ENCODE measurements at places on chromosomes 12 and 14.

- DNase-seq: no peak
Measured at GRCh38 chr14:59272633-59273032, 84.2 kb downstream of the DAAM1 start.

DNA sequence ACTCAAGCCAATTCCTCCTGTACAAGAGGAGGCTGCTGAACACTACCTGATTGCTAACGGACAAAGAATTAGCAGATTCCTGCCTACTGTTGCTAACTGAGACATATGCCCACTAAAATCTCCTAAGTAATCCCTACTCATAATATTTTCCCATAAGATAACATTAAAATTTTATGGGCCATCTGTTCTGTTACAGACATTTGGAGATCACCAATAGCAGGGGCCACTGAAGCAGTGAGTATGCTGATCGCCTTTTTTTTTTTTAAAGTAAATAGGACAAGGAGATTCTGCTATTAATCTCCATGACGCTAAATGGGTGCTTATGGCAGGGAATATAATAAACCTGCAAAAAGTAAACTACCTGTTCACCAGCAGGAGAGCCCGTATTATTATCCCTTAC lies 292.9 kb downstream of the MED13L start:
- DNase-seq: no peak

DNA sequence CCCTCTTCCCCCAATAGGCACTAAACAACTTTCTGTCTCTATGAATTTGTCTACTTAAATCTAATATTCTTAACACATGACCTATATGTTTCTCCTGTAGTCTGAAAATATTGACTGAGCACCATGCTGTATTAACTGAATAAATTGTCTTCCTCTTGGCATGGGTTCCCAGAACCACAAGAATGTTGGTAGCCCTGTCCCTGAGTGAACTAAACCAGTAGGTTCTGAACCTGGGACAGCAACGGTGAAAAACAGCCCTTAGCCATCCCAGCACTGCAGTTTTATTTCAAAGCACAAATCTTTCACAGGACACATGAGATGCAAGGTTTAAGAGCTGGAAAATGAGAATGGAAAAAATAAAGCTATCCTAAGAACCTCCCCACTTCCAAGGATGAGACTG lies 20.4 kb upstream of the HSP90B1 start:
- DNase-seq: no peak

DNA sequence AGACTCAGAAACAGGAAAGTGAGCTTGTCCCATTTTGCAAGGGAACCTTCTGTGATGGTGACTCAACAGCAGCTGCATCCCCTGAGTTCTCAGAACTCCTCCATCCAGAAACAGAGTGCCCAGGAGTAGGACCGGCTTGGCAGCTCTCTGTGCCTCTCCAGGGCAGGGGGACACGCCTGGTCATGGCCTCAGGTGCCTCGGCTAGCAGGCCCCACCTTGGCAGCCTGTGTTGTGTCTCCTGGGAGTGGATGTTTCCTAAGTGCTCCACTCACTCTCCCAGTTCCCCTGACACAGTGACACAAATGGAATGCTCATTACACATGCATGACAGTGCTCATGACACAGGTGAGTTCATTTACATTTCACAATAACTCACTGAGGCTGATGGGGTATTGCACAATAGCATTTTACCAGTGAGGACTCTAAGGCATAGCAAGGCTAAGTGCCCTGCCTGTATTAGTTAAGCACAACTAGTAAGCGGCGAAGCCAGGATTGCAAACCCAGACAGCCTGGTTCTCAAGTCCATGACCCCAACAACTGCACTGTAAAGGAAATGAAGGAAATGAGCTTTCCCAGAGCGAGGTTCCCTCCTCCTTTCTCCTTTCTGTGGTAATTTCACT lies 47.4 kb downstream of the CALM1 start:
- no peak for DNase-seq

DNA sequence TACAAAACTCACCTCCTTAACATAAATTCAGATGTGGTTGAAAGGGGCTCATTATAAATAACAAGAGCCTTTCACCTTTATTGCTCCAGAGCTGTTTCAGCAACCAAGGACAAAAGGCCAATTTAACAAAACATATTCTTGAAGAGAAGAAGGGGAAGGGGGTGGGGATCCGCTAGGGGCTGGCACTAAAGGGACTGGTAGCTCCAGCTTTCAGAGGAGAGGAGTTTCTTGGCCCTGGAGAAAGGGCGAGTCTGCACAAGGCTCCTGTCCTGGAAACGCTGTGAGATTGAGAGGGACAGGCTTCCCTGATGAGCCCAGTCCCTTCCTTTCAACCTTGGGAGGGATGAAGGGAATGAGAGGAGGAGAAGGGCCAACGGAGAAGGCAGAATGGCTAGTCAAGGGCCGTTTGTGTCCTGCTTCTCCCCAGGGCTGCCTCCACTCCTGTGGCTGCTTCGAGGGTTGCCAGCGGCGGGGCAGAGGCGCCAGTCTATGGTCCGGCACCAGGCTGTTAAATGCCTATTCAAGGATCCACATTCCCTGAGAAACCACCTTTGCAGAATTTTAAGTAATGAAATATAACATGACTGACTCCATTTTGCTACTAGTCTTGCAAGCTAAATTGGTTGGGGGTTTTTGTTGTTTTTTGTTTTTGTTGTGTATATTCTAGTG lies 9.7 kb upstream of the PIGH start:
- DNase-seq: no peak

- DNase-seq: no peak
Measured at GRCh38 chr12:56591961-56592360, 38.2 kb downstream of the BAZ2A start.

- DNase-seq: no peak
Measured at GRCh38 chr12:1147821-1148220, 156.8 kb downstream of the ERC1 start.

DNA sequence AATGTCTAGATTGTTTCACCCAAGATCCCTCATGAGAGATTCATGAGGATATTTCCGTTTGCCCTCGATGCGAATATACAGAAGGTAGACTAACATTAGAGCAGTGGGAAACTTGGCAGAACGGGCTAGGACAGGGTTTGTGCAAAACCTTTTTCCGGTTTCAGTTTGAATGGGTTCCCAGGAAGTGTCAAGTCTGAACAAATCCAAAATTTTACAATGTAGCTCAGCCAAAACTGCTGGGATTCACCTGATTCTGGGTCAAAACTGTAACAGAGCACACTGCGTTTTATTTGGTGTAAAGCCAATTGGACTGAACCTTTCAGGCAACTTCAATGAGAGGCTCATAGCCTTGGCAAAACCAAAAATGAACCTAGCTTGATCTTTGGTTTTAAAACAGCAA lies 337.8 kb upstream of the DIO2 start:
- no peak for DNase-seq

- DNase-seq: no peak
Measured at GRCh38 chr12:124008595-124008994, 35.6 kb downstream of the ZNF664 start.

DNA sequence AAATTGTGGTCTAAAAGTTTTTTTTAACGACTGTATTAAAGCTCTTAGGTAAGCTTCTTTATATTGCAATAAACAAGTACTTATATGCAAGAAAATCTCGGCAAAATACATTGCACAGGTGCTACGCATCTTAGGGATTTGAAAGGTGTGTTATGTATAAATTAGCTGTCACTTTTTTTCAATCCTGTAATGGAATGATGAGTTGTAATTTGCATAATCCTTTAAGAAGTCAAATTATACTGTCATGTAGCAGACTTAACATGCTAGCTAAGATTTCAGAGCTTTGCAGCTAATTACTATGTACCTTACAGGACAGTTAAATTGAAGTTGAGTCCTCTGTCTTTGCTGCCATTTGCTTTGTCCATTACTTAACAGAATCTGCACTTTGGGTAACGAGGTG lies 117.5 kb downstream of the NPAS3 start:
- DNase-seq: no peak

GRCh38 chr12:94266796-94267536 lies 118.6 kb downstream of the PLXNC1 start:
- no peak for DNase-seq

DNA sequence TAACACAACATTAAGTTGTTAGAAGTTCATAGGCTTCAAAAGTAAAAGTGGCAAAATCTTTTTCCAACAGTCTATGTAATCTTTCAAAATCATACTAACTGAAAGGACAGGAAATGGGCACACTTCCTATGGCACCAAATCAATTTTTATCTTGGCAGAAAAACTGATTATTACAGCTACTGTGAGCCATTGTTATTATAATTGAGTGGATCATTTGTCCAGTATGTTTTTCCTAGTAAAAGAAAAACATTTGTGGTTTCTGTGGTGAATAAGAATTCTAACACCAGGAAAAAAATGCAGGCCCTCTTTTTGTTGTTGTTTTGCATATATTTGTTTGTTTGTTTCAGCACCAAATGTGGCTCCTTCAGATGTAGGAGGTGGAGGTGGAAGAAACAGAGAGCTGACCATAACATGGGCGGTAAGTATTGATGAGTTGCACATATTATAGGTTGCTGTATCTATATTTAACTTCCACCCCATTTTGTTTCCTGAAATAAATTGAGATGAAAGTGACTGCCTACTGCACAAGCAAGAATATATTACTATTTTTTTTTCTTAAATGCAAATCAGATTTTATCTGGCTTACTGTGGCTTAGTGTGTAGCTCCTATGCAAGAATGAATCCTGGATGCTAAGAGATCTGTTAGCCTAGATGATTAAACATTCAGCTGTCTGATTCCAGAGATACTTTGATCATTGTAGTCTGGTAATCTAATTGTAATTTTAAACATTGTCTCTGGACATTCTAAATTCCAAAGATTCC lies 174.1 kb upstream of the PDZRN4 start:
- DNase-seq: no peak

- DNase-seq: no peak
Measured at GRCh38 chr12:119687406-119687805, 19.5 kb downstream of the PRKAB1 start.

- DNase-seq: no peak
Measured at GRCh38 chr14:32594766-32595165, 265.7 kb downstream of the AKAP6 start.

GRCh38 chr14:64604001-64604400 lies 54.2 kb downstream of the PPP1R36 start:
- DNase-seq: no peak

DNA sequence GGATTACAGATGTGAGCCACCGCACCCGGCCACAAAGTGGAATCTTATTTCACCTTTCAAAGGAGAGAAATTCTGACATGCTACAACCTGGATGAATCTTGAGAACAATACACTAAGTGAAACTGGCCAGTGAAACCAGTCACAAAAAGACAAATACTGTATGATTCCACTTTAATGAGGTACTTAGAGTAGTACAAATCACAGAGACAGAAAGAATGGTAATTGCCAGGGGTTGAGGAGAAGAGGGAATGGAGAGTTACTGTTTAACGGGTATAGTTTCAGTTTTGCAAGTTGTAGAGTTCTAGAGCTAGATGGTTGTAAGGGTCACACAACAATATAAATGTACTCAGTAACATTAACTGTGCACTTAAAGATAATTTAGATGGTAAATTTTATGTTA lies 33.4 kb downstream of the ADIPOR2 start:
- no peak for DNase-seq

DNA sequence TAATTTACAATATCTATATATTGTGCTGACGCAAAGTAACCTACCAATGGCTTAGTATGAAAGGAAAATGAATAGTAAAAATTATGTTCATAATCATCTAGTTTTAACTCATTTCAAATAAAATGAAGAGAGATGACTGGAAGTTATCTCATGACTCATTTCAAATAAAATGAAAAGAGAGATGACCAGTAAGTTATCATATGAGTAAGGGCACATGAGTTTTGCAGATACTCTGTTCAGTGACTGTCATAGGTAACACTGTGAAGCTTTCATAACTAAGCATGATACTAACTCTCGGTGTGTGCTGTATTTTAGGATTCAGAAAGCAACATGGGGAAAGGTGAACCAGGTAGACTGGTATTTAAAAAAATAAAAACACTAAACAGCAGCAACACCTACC lies 364.5 kb upstream of the DIO2 start:
- no peak for DNase-seq

DNA sequence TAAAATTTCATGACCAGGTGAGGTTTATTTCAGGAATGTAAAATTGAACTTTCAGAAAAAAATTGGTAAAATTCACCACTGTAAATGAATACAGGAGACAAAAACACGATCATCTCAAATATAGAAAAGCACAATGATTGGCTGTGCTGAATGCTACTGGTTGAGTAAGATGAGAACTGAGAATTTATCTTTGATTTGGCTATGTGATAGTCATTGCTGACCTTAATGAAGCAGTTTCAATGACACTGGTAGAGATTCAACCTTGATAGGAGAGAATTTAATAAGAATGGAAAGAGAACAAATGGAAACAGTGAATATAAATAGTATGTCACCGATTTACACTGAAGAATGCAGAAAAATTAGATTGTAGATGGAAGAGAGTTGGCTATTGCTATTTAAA lies 6.4 kb upstream of the PMCH start:
- DNase-seq: no peak

DNA sequence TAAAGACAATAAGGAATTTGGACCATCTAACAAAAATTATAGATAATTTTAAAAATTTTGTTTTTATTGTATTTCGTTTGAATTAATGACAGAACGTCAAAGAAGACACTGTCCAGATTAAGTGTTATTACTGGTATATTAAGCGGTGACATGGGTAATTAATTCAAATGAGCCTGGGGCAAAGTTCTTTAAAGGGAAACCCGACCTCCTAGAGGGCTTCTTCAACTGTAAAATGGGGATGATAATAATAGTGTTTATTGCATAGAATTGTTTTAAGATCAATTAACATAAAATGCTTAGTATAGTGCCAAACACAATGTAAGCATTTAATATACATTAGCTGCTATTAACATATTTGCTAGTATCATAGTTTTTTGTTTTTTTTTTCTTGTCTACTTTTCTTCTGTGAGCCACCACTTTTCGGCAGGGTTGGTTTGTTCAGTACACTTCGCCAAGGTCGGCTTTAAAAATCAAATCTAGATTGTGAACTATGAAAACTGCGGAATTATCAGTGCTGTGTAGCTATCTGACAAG lies 514 bp upstream of the LARP4 start:
- DNase-seq: no peak

GRCh38 chr12:14283489-14284144 lies 81.9 kb upstream of the ATF7IP start:
- no peak for DNase-seq

- no peak for DNase-seq
Measured at GRCh38 chr12:93595351-93595750, 22.9 kb downstream of the SOCS2 start.

DNA sequence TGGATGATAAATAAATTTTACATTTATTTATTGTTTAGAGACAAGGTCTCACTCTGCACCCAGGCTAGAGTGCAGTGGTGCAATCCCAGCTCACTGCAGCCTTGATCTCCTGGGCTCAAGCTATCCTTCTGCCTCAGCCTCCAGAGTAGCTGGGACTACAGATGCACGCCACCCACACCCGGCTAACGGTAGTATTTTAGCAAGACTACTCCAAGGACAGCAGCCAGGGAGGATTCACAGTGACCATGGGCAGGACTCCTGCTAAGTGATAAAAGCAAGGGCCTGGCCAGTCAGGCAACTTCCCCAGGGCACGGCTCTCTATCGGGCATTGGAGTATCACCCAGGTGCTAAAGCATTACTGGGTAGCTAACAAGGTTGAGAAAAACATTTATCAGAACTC lies 55.4 kb downstream of the ARL6IP4 start:
- no peak for DNase-seq

- no peak for DNase-seq
Measured at GRCh38 chr14:95339301-95339865, 19.7 kb upstream of the CLMN start.
